ENCODE measurements at places on chromosomes 7 and 10.

- DNase-seq, result no peak
Observed at GRCh38 chr7:43666938-43667337, 62.4 kb downstream of the COA1 start.

- DNase-seq, result no peak
Observed at GRCh38 chr10:48800007-48800675, 115.5 kb downstream of the WDFY4 start.

DNA sequence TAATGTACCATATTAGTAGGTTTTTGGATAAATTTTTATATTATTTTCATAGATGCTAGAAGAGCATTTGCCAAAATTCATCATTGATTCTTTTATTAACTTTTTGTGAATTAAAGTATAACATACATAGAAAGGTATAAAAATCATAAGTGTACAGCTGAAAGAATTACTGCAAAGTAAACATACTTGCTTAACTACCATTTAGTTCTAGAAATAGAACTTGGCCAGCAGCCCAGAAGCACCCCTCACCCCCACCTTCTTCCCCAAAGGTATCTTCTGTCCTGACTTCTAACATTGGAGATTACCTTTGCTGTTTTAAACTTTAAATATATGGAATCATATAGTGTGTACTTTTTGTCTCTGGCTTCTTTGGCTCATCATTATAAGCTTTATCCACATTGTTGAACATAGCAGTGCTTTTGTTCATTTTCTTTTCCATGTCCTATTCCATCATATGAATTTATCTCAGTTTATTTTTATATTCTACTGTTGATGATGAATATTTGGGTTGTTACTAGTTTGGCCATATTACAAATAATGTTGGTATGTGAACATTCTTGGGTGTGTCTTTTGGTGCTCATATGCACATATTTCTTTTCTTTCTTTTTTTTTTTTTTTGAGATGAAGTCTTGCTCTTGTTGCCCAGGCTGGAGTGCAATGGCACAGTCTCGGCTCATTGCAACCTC is 142.8 kb downstream of the ADK start:
- no peak for DNase-seq

DNA sequence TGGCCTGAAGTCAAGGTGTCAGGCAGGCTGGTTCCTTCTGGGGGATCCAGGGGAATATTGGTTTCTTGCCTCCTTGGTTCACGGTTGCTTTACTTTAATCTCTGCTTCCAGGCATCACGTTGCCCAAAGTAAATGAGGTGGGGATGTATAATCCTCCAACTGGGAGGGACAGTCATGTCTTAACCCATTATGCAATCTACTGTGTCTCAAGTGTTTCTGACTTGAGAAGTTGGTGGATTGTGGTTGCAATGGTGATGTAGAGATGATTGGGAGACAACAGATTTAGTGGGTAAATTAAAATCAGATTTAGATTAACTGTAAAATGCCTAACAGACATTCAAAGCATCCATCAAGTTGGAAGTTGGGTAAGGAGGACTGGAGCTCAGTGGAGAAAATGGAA is 32.7 kb downstream of the TBXAS1 start:
- DNase-seq, result no peak

GRCh38 chr7:40720416-40720815 is 585.6 kb downstream of the SUGCT start:
- DNase-seq, result no peak

DNA sequence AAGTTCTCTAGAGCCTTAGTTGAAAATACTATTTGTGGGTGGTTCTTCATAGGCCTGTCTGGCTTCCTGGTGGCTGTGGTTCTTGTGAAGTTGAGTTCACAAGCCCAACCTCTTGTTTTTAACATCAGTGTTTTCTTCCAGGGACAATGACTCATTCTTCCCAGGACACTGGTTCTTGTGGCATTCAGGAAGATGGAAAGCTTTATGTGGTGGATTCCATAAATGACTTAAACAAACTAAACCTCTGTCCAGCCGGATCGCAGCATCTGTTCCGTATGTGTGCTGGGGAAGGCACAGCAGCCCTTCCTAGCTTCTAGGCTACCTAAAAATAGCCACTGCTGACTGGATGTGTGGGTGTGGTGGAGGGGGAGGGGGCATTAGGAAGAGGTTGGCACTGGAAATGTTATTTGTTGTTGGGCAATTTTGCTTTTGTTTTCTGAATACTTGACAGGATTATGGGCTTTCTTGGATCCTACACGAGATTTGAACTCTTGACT is 3.9 kb downstream of the LSMEM1 start:
- no peak for DNase-seq

DNA sequence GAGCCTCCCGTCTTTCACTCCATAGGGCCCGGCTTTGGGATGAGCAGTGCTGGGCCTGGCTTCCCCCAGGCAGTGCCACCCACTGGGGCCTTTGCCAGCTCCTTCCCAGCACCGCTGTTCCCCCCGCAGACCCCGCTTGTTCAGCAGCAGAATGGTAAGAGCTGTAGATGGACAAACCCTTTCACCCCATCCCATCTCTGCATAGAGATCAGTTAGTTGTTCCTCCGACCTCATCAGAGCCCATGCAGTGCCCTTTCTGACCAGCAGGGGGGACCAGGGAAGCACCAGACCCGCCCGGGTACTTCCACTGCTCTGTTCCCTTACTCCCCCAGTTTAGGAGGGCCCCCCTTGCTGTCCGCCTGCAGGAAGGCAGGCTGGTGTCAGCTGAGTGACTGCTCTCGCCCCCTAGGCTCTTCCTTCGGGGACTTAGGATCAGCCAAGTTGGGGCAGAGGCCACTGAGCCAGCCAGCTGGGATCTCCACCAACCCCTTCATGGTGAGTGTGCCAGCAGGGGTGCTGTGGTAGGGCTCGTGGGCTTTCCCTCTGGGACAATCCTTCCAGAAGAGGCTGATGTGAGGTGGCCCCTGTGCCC is 9.8 kb downstream of the SAP25 start:
- peak; percentile 34 for DNase-seq

DNA sequence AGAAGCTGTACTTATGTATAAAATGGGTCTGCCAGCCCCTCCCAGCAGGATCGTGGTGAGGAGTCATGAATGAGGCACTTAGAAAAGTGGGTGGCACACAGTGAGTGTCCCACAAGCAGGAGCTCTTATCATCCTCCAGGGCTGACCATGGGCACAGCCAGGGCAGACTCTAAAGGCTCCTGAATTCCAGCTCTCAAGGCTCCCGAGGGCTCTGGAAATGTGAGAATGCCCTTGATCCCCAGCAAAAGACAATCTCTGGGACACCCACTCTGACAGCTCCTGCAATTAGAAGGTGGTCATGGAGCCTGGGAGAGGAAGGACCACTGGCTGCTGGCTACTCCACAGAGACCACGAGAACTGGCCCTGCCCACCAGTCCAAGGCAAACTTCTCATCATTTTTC is 1.6 kb downstream of the VSTM4 start:
- no peak for DNase-seq
